ENCODE measurements at places on chromosomes 2 and 18.

DNA sequence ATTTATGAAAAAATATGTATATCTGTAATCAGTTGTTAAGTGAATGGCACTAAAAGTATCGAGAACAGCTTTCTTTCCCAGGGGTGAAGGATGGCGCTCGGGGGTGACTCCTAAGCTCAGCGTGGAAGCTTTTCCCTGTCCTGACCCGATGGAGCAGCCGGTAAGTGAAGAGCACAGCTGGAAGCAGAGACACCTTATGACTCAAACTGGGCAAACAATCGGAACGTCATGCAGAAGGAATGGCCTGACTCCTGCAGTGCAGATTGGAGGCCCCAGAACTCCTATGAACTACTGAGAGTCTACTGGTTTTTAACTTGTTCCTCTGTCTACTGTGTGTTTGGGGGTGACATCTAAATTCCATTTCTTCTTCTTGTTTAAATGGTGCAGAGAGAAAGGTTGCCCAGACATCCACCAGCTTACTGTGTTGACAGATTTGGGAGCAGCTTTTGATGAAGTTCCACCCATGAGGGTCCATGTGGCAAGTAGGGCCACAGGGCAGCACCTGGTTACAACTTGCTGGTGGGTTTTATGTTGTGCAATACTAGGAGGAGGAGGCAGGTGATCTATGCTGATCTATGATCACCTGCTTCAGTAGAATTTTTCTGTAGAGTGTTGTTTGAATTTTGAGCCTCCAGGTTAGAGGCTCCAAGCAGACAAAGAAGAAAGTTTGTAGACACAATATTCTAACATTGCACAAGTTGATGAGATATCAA lies 52.8 kb upstream of the TMEM182 start:
- DNase-seq, result peak; percentile 57

GRCh38 chr2:157443795-157444640 lies at the start of gene CYTIP:
Gene CYTIP, minus strand, starts transcription at chr2:157444089. Its CDS starts 69 bp downstream, at chr2:157444020.
- DNase-seq, result no peak

- DNase-seq, result no peak
Measured at GRCh38 chr18:60279391-60279790, 93.2 kb downstream of the MC4R start.

DNA sequence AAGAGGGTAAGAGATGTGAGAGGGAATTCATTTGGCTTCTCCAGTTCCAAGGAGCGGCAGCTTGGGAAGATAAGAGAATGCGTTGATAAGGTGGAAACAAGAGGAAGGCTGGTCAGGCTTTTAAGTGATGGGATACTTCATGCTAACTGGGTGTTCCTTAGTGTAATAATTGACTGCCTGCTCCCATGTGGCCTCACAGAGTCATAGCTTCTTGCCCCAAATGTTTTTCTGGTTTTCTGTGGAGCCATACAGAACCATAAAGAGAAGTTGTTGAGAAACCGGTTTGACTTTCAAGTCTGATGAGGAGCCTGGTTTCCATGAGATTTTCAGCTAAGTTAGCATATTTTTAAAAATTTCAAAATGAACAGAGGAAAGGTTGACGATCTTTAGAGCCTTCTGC lies 97.5 kb upstream of the ZFP36L2 start:
- DNase-seq, result no peak

DNA sequence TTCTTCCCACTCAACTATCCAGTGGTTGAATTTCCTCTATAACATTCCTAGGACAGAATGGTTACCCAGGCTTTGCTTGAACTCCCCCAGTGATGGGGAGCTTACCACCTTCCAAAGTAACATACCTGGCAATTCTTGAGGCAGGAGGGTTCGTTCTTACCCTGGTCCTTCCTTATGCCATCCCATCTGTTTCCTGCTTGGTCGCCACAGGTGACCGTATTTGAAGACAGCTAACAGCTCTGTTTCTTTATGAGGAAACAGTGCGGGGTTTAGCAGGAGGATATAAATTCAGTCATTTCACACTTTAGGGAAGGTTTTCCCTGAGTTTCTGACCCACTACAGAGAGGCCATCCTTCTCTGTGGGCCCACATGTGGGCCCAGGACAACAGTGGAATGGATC lies 42.6 kb downstream of the FOSL2 start:
- no peak for DNase-seq

DNA sequence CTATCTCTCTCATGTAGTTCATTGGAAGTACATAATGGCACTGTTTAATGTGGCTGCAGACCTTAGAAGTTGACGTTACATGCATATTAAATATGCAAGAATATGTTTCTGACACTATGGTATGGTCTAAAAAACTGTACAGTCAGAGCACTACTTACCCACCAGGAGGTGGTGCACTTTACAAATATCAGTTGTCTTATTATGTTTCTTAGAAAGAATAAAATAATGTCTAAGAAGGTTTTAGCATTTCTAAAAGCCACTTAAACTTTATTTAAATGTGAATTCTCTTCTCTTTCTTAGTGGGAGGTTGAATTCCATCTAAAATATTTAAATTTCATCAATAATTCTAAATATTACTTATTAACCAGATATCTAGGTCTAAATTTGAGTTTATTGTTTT lies 4.3 kb downstream of the TMEFF2 start:
- peak; percentile 60 for DNase-seq
